Activated CD4-positive, alpha-beta T cell treated with anti-CD3 and anti-CD28 coated beads, Interleukin-2, amount 50 U/mL, for 16 hours (primary cell): ENCODE measurements at places on chromosomes 7 and 10.

GRCh38 chr10:30744106-30744505, 114.6 kb upstream of the LYZL2 start:
- no peak for DNase-seq

- DNase-seq: no peak
Observed at GRCh38 chr10:29254123-29255046, 34.5 kb upstream of the LYZL1 start.

DNA sequence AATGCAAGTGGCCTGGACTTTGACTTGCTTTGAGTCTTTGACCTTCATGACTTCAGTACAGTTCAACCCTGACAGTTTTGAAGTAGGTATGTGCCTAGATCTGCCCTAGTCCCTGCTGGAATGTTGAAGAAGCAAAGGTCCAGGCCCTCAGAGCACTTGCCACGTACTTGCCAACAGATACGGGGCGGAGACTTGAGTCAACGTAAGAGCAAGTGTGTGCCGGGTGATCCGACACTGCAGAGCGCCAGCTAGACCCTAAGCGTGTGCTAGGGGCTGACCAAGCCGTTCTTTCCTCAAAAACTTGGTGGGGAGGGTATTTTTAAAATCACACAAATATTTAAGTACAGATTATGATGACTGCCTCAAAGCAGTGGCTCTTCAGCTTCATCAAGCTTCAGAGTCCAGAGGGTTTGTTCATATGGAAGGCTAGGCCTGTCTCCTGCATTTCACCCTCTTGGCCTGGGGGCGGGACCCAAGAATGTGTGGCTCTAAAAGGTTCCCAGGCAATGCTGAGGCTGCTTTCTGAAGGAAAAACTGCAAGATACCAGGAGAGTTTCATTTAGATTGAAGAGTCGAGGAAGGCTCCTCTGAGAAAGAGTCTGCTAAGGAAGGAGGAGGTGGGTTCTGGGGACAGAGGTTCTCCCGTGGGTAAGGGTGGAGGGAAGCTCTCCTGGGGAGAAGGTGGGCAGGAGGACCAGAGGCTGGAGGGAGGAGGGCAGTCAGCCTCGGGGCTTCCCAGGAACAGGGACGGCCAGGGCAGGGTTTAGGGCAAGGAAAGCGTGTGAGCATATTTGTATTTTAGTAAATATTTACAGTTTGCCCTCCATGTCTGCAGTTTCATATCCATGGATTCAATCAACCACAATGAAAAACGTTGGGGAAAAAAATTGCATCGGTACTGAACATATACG, 160.3 kb downstream of the EGFR start:
- no peak for DNase-seq

DNA sequence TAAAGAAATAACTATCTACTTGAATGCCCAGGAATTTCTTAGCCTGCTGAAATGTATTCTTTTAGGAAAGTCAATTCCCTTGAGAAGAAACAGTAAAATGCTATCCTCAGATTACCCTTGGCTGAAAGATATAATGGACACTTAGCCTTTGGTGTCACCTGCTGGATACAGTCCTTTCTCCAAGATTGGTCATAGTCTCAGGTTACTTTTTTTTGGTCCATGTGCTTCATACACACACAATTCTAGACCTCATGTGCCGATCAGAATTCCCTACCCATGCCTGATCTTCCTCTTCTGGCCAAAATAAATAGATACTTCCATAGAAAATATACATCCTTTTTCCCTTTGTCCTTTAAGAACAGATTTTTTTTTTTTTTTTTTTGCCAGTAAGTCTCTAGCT, 218.9 kb upstream of the PHYHIPL start:
- DNase-seq: no peak

GRCh38 chr7:34454381-34454780, 203.6 kb upstream of the NPSR1 start:
- DNase-seq: no peak
